ENCODE measurements at places on chromosomes 7 and 10. TPM values are rescaled to one million over a fixed set of nuclear protein-coding genes. Genes with fewer than 3 reads are reported as not detected.

The PIK3AP1 gene
- total RNA-seq: 20.2 TPM

The ZNF503 gene
- 28.8 TPM for total RNA-seq

DNA sequence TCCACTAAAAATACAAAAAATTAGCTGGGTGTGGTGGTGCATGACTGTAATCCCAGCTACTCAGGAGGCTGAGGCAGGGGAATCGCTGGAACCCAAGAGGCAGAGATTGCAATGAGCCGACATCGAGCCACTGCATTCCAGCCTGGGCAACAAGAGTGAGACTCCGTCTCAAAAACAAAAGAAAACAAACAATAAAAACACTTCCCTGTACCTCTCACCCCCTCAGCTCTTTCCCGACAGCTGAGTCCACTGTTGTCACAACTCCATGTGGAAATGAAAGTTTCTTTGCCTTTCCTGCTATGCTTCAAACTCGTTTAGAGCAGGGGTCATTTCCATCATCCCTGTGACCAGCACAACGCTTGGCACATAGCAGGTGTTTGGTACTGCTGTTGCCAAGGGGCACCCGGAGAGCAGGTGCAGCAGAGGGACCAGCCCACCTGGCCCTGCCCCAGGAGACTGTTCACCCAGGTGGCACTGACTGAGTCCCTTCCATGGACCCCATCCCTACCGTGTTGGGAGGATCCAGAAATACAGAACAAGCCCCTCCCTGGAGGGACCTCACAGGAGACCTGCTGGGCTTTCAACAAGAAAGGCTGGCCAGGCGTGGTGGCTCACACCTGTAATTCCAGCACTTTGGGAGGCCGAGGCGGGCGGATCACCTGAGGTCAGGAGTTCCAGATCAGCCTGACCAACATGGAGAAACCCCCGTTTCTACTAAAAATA lies 4.9 kb downstream of the TMEM130 start:
- H3K36me3 ChIP-seq: no peaks in the 10 kb centered on the region
- peaks cover 16% of the 10 kb centered on the region for H3K4me1 ChIP-seq
- H3K4me3 ChIP-seq: no peak overlapping the region
- H3K27me3 ChIP-seq: no peaks in the 10 kb centered on the region
- no peak for DNase-seq

- H3K36me3 ChIP-seq: no peaks in the 10 kb centered on the region
- H3K27me3 ChIP-seq: no peaks in the 10 kb centered on the region
- H3K4me1 ChIP-seq: no peaks in the 10 kb centered on the region
- H3K27ac ChIP-seq: no peak overlapping the region
- no peak for DNase-seq
Measured at GRCh38 chr7:121271916-121272315, 56.9 kb upstream of the WNT16 start.

GRCh38 chr7:128266883-128267594 lies 26.0 kb downstream of the LEP start:
- no peaks in the 10 kb centered on the region for H3K4me1 ChIP-seq
- H3K27me3 ChIP-seq: no peaks in the 10 kb centered on the region

GRCh38 chr10:124289851-124290795 lies 128.6 kb downstream of the OAT start:
- H3K4me1 ChIP-seq: peaks cover 11% of the 10 kb centered on the region
- H3K36me3 ChIP-seq: no peaks in the 10 kb centered on the region
- H3K4me3 ChIP-seq: no peak overlapping the region
- no peak overlapping the region for H3K27ac ChIP-seq
- H3K27me3 ChIP-seq: no peaks in the 10 kb centered on the region

DNA sequence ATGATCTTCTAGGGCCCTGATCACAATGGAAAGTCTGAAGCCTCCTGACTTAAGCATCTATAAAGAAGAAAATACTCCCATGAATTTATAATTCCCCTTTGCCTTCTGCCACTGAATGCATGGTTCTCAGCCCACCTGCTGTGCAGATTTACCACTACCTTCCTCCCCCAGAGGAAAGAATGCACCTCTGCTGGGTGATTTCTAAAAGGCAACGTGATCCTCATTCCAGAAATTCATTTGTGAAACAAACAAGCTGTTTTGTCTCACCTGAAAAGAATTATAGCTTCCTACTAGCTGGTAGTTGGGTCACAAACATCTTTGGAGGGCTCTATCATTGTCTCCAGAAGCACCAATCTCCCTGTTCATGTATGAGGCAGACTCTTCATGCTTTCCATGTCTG lies 320.2 kb downstream of the CDC14C start:
- DNase-seq: no peak
- no peaks in the 10 kb centered on the region for H3K4me1 ChIP-seq
- no peaks in the 10 kb centered on the region for H3K27me3 ChIP-seq
- no peak overlapping the region for H3K27ac ChIP-seq
- H3K36me3 ChIP-seq: no peaks in the 10 kb centered on the region

All from thoracic aorta (tissue), 2 donors.